ENCODE measurements at places on chromosomes 4 and X.
A peak's percentile ranks its signal among the peaks of the same experiment; 100 is the strongest.

- no peak for DNase-seq
Observed at GRCh38 chr4:31094474-31094873, 374.3 kb downstream of the PCDH7 start.

DNA sequence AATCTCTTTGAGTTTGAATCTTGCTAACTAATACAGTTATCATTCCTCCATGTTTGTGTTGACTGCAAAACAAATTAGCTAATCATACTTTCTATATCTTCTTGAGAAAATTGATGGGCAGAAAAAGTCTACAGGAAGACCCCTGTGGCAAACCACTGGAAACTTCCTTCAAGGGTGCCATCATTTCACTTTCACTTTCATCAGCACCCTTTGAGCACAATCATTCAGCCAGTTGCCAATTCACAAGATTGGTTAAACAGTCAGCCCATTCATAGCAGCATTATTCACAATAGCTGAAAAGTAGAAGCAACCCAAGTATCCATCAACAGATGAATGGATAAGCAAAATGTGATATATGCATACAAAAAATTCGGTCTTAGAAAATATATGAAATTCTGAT is 101.5 kb downstream of the CCDC160 start:
- DNase-seq: no peak

DNA sequence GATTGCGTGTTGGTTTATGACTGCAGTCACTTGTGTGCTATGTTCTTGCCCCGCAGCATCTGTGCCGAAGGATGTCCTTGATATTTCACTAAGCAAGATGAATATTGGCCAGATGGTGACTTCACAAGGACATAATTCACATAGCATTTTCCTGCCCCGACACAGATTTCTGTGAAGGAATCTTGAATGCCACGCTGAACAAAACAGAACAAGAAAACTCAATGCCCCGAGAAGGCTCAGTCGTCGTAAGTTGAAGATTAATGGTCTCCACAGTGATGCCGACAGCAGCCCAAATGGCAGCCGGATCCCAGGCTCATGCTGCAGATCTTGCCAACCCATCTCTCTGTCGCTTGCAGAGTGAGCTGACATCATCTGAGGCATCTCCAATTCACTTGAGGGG is 145.9 kb downstream of the CPEB2 start:
- no peak for DNase-seq

DNA sequence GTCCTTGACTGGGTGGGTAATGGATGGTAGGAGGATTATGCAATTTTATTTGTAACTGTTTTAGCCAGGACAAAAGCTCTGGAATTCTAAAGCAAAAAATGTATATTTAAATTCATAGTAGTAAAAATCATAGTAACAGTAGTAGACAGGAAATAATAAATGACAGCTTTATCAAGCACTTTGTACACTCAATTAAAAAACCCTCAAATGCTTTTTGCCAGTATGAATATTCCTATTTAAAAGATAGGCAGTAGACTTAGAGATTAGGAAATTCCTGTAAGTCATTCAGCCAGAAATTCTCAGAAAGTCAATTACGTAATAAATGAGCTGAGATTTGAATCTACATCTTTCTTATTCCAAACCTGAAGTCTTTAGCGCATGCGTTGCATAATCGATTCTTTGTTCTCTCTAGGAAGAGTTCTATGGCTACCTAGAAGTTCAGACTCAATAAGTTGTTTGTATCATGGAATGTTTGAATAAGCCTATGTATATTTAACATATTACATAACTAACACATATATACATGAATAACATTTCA is 2.5 kb downstream of the AADAT start:
- DNase-seq: no peak

- no peak for DNase-seq
Observed at GRCh38 chrX:70664726-70665125, 220.1 kb downstream of the DLG3 start.

DNA sequence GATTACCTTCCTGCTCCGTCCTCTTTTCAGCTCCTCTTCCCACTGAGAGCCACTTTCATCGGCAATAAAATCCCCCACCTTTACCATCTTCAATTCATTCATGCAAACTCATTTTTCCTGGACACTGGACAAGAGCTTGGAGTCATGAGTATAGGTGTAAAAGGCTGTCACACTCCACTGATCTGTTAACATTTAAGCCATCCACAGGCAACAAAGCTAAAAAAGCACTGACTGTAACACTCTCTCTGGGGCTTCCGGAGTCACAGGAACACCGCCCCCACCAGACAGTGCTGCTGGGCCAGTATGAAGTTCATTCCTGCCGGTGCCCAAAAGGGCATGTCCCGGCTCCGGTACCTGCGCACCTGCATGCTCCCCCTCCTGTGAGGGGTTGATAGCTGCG is 38.5 kb downstream of the MAGEB5 start:
- no peak for DNase-seq

GRCh38 chr4:25867781-25868294 is 5.0 kb upstream of the SEL1L3 start:
- no peak for DNase-seq

DNA sequence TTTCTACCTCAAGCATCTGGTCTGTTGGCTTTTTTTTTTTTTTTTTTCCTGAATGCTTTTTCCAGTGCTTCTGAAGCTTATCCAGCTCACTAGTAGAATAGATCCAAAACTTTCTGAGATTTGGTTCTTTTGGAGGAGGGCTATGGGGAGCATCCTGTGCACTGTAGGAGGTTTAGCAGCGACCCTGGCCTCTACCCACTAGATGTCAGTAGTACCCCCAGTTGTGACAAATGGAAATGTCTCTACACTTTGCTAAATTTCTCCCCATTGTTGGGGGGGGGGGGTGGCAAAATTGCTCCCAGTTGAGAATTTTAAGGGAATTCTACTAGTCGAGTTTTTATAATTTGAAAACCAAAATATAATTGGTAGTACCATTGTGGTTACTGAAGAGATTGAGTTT is 23.0 kb upstream of the PPA2 start:
- no peak for DNase-seq

- no peak for DNase-seq
Observed at GRCh38 chr4:78862314-78862737, 76.9 kb downstream of the PAQR3 start.

GRCh38 chr4:3479358-3480101 is 16.4 kb downstream of the DOK7 start:
- DNase-seq: no peak

DNA sequence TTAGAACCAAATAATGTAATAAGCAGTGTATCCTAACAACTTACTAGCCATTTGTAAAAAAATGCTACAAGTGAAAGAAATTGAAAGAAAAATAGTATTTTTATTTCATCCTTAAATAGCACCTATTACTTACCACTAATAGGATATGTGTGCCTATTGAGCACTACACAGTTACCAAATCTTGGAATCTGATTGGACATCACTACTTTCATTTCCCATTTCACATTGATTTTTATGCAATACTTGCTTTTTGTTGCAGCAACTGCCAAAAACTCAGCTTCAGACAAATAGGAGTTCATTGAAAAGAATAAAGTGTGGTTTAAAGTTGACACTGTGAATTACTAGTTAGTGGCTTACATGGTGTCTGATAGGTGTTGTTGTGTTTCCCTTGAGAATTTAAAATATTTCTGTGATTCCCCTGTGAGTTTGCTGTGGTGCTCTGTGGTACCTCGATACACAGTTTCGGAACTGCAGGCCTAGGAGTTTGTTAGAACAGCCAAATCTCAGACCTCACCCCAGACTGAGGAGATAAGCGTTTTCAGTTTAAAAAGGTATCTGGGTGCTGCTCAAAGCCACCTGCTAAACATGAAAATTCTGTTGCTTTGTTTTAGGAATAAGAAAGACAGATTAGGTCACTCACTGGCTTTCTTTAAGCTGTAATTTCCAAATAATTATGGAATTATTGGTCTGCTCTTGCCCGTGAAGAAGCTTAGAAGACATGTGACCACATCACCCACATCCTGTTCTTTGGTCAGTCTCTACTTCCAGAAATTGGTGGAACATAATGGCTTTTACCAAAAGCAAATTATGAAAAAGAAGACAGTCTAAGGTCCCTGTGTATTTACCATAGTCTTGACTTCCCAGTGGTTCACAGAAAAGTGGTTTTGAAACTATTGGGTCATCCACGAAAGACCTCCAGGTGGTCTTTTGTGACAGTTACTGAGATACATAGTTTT is 97.8 kb downstream of the SYTL5 start:
- DNase-seq: no peak

GRCh38 chr4:149409555-149409962 is 406.1 kb downstream of the IQCM start:
- DNase-seq: no peak

GRCh38 chrX:13087322-13088155 is 43.1 kb upstream of the FAM9C start:
- peak; percentile 66 for DNase-seq

DNA sequence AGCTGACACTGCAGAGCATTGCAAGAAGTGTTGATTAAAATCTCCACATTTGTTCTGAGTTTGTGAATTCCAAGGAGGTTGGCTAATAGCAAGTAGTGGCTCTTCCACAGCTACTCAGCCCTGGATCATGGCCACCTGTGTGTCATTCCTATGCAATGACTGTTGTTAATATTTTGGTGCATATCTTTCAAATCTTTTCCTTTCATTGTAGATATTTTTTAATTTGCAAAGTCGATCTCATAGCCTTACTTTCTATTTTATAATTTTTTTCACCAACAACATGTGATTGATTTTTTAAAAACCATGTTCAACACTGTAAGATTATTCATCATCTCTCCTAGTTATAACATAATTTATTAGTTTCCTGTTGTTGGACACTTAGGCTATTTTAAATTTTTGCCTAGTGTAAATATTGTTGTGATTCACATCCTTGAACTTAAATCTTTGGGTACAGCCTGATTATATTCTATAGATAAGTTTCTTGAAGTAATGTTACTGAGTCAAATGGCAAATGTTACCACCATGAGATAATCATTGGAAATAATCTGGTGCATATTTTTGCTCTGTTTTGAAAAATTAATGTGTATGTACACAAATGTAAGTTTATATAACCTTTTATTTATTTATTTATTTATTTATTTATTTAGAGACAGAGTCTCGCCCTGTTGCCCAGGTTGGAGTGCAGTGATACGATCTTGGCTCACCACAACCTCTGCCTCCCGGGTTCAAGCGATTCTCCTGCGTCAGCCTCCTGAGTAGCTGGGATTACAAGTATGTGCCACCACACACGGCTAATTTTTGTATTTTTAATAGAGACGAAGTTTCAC is 17.1 kb upstream of the ARHGAP10 start:
- DNase-seq: no peak

DNA sequence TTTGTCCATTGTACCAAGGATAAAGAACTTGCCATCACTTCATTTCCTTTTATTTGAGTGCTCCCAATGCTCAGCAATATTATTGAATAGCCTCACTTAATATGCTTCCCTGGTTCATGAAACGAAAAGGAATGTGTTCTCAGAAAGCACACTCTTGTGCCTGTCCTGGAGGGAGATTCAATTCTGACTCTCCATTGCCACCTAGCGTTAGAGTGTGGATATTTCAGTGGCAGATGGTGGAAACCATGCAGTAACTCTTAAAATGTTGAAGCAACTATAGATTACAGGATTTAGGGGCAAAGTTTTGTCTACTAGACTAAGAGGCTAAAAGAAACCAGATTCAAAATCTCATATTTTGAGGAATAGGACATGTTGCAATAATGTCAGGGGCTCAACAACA is 36.0 kb downstream of the GAB3 start:
- DNase-seq: no peak

GRCh38 chr4:40458109-40458508 is 123.0 kb downstream of the CHRNA9 start:
- no peak for DNase-seq

DNA sequence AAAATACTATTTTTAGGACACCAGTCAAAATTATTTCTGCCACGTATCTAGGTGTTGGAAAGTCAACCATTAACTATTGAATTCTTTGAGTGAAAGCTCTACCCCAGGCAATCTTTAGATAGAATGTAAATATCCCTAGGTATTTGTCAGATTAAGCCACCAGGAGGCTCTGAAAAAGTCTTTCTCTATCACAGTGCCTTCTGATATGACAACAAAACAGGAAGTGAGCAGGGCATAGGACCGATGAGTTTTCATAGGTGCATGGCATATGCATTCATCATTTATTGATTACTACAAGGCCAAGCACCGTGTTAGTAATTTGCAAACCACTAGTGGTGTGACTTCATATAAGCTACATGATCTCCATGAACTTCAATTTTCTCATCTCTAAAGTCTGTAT is 333.6 kb upstream of the F9 start:
- no peak for DNase-seq

DNA sequence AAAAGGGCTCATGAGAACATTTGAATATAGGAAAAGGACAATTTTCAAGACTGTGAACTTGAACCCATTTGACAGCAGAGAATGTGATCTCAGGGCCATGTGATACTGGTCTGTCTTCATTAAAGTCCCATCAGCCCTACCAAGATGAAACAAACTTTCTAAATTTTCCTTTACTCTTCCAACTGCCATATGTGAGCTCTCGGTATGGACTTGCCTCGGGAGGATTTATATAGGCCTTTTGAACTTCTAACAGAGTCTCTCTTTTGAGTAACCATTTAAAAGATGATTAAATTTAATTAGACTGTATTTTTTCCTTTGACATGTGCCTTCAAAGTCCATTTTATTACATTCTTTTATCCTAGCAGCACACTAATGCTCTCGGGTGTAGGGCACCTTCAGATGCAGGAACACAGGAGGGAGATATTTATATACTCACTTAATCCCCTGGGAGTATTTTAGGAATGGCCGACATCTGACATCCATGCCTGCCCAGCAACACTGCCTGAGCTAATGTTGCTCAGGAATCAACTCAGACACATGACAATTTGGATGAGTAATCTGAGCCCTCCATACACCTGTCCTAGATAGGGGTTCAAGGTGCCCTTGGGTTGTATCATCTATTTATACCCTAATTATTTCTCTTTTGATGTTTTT is 155.0 kb downstream of the SLC7A11 start:
- no peak for DNase-seq

GRCh38 chr4:37719021-37719420 is 32.8 kb upstream of the RELL1 start:
- DNase-seq: no peak

DNA sequence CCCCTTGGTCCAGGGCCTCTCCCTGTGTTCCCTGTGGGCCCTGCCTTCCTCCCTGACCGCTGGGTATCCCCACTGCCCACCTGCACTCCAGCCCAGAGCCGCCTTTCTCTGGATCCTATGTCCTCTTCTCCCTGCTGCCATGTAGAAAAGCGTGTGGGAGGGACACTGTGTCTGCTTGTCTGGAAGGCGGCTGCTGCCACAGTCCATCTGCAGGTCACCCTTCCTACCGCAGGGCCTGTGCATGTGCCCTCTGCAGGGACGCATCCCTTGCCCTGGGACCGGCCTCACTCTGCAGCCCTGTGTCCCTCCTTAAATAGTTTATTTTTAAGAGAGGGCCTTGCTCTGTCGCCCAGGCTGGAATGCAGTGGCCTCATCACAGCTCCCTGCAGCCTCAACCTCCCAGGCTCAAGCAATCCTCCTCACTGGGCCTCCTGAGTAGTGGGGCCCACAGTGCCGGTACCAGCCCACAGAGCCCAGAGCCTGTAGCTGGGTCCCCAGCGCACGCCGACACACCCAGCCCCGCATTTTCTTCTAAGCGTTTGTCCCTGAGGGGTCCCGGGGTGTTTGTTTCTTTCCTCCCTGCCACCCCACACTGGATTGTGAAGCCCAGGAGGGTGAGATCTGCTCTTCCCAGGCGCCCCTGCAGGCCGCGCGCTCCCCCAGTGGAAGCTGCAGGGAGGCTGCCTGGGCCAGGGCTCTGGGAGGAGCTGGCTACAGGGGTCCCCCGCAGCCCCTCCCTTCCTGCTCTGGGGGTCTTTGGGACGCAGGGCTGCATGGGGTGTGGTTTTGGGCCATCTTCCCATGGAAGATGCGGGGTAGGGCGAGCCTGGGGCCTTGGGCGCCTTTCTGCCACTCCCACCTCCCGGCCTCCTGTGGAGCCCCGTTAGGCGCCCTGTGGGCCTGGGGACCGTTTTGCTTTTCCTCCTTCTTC is 12.8 kb upstream of the NAT8L start:
- DNase-seq: no peak
